ENCODE measurements at places on chromosomes 11 and 22.

GRCh38 chr11:113193946-113194345 lies 120.4 kb upstream of the TTC12 start:
- no peak for DNase-seq

- DNase-seq, result no peak
These were observed 81.4 kb downstream of the TIMP3 start for GRCh38 chr22:32882774-32883530.

- no peak for DNase-seq
These were observed 77.2 kb downstream of the MORC2 start for GRCh38 chr22:30891443-30891755.

DNA sequence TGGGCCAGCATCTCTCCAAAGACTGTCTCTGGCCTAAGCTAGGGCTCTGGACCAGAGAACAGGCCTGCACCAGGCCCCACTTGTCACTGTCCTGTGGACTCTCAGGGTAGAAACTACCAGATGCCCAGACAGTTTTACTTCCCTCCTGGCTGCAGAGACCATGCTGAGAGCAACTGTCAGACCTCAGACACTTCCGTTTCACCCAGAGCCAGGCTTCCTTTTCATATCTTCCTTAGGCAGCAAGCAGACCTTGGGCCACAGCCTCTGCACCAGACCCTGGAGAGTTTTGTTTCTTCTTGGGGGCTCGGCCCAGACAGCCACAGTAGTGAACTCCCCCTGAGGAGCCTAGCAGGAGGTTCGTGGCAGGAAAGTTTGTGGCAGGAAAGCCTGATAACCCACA lies 12.1 kb upstream of the FCHSD2 start:
- no peak for DNase-seq

- no peak for DNase-seq
These were observed 5.7 kb downstream of the TMEM25 start for GRCh38 chr11:118536726-118537125.

DNA sequence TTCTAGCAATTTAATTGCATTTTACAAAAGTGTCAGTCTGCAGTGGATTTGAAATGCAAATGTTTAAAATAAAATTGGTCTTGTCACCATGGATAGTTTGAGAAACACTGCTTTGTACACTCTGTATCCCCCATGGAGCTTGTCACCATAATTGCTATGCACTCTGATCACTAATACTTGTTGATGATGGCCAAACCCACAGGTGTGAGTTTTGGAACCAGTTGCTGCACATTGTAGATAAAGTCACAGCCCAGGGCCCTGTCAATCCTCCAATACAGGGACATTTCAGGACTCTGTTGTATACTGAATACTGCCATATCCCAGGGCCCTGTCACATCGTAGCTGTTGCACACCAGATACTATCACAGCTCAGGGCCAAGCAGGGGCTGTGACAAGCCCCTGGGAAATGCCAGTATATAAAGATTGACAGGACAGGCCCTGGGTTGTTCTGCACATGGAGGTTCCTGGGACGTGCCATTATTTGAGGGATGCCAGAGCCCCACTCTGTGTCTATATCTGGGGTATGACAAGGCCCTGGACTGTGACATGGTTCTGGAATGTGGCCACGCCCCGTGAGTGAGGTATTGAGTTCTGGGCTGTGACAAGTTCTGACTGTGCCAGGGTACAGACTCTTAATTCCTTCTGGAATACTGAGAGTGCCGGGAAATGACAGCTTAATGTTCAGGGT lies 27.9 kb upstream of the SMPD1 start:
- no peak for DNase-seq

DNA sequence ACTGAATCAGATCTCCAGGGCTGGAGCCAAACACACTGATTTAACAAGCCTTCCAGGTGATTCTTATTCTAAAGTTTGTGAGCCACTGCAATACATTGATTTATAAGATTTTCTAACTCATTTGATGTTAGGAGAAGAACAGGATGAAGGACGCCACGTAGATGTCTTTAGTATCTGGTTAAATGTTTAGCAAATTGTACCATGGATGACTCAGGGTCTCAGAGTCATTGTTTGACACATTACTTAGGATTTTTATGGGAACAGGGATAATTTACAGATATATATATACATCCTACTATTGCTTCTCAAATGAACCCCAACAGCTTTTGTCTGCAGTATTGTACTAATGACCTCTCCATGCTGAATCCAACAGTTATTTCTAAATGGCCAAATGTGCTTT lies 143.1 kb upstream of the DDI1 start:
- DNase-seq, result no peak

All from fibroblast of gingiva (primary cell).